Stimulated activated CD8-positive, alpha-beta memory T cell treated with anti-CD3 and anti-CD28 coated beads, Interleukin-15, amount 100 ng/mL, for 4 hours (primary cell): ENCODE measurements at places on chromosomes 1 and 21.

GRCh38 chr1:220927442-220927841 is 48.2 kb downstream of the HLX start:
- DNase-seq, result no peak

- DNase-seq, result peak; percentile 10
Observed at GRCh38 chr1:172746091-172746949, 87.4 kb downstream of the FASLG start.

GRCh38 chr1:16088996-16089395 is 15.5 kb upstream of the FAM131C start:
- DNase-seq, result no peak

DNA sequence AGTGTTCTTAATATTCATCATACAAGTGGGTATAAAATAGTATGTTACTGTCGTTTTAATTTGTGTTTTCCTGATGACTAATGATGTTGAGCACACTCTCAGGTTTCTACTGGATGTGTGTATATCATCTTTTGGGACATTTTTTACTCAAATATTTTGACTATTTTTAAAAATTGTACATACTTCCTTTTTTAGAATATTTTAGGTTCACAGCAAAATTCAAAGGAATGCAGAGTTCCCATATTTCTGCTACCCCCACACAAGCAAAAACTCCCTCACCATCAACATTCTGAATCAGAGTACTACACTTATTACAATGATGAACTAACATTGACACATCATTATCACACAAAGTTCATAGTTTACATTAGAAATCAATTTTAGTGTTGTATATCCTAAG is 114.5 kb downstream of the DPYD start:
- DNase-seq, result no peak

- DNase-seq, result no peak
Observed at GRCh38 chr1:54987919-54988705, 7.7 kb downstream of the TMEM61 start.
